ENCODE measurements at places on chromosomes 3 and 15.
A peak's percentile ranks its signal among the peaks of the same experiment; 100 is the strongest.

DNA sequence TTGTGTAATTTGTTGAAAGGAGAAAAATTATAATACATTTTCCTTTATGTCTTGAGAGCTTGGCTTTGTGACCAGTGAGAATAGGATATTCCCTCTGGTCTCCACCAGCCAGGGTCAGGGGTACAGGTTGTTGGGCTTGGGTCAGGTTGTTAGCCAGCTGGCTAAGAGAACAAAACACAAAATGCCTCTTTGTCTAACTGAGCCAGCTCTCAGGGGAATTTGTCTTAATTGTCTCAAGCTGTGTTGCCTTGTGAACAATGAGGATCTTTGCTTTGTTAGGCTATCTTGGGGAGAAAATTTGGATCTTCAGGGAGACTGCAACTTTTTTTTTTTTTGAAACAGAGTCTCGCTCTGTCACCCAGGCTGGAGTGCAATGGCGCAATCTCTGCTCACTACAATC lies 17.7 kb upstream of the GK5 start:
- no peak for DNase-seq

DNA sequence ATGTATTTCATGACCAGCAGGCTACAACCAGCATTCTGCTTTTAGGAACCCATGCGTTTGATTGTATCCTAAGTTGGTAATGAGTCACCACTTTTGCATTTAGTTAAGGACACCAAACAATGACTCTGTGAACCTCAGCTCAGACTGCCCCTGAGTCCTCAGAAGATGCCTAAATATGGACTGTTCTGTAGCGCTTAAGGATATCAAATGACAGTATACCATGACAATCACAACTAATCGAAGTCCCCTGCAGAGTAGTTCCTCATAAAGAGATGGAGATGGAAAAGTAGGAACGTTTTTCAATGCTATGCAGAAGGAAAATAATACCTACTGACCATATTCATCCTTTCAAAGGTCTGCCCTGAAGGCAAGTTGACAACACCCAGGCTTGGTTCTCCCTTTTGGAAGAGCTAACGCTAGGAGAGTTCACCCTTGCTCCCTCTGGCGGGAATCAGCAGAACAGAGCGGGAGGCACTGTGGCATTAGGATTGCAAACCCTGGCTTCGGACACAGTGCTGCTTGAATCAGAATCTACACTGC lies 508.6 kb downstream of the FHIT start:
- DNase-seq, result no peak

DNA sequence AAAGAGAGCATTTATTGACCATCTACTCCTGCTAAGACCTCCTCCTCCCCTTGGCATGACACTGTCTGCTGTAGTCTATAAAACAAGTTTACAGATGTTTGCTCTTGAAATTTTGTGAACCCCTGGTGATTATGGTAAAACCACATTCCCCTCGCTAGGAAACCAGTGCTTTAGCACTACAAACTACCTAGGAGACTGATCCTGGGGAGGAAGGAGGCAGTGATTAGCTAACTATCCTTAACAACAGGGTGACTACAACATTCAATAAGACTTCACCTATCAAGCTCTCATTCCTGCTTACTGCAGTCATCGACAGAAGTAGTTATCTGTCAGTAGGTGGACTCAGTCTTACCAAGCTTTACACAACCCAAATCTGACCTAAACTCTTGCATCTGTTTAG lies 371.3 kb downstream of the TUSC7 start:
- DNase-seq, result no peak

- no peak for DNase-seq
Measured at GRCh38 chr3:31312400-31312799, 220.3 kb upstream of the STT3B start.

DNA sequence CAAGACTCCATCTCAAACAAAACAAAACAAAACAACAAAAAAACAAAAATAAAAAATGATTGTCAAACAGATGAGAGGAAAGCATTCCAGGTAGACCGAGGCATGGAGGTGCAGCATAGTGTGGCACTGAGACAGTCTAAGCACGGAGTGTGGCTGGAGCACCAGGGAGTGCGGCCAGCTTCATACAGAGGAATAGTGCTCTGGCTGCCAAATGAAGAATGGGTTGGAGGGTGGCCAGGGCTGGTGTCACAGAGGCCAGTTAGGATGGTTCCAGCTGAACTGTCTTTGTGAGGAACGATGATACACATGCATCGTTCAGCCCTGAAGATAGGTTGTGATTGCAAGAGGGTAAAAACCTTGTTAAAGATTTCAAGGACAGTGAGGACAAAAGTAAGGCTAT lies 28.3 kb downstream of the MITF start:
- peak; percentile 87 for DNase-seq

GRCh38 chr3:152048831-152049230 lies 175.4 kb downstream of the SUCNR1 start:
- no peak for DNase-seq

- DNase-seq, result no peak
Measured at GRCh38 chr15:34650177-34650576, 66.7 kb upstream of the GOLGA8B start.

DNA sequence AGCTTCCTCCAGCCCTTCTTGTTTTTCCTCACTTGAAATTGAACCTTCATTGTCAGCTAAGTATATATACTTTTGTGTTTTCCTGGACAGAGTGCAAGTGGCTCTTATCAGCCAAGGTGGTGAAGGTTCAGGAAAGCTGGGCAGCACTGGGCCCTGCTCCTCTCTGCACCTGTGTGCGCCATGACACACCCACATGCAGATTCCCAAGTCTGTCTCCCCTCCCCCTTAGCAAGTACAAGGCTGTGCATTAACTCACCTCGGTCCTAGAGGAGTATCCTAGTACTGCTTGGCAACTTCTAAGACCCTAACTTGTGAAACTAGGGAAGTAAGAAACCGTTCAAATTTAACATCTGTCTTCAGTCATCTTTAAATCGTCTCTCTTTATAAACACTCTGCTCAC lies 85.8 kb downstream of the SLC49A4 start:
- no peak for DNase-seq

DNA sequence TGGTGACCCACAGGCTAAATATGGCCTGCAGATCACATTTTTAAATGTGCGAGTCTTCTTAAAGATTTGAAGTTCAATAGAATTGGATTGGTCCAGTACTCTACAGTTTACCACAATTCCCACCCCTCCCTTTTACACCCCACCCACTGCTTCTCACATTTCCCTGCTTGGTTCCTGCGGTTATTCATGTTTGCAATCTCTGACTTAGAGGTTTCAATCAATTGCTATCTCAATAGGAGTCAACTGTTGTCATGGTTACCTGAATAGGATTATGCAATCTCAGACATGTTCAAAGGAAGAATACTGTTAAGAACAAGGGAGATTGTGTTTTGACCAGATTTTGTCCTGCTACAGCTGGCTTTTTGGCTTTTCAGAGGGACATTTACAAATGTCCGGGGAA lies 4.9 kb upstream of the C3orf49 start:
- DNase-seq, result no peak
